RKO (cell line): ENCODE measurements at places on chromosomes 7 and 10.
A peak's percentile ranks its signal among the peaks of the same experiment; 100 is the strongest.

DNA sequence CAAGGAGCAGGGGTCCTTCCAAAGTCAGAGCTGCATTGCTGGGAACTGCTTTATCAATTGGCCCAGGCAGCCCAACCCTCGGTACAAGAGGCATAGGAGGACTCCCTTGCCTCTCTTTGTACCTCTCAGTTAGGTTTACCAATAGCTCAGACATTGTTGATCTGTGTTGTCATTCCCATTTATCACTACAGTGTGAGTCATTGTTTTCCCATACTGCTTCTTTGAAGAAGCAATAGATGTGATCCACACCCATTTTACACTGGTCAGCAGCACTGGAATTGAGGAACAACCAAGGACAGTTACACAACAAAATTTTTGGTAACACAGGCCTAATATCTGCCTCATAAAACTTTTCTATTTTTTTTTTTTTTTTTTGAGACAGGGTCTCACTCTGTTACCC, 307.2 kb downstream of the SNX13 start:
- no peak for DNase-seq

GRCh38 chr7:41892356-41893100, 189.6 kb upstream of the INHBA start:
- no peak for DNase-seq

DNA sequence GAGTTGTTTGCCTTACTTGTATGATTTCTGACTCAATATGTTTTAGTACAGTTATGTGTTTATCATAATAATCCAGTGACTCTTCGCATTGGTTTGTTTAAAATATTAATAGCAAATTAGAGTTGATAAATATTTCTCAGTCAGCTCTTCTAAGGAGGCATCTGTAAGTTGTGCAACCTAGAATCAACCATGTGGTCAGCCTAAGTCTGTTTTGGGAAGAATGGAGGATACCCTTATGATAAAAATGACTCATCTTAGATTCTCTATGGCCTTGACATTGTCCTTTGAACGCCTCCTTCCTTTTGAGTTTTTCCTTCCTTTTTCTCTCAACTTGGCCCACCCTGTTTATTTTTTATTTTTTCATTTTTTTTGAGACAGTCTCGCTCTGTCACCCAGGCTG, 18.8 kb downstream of the DNAJC9 start:
- DNase-seq: no peak

DNA sequence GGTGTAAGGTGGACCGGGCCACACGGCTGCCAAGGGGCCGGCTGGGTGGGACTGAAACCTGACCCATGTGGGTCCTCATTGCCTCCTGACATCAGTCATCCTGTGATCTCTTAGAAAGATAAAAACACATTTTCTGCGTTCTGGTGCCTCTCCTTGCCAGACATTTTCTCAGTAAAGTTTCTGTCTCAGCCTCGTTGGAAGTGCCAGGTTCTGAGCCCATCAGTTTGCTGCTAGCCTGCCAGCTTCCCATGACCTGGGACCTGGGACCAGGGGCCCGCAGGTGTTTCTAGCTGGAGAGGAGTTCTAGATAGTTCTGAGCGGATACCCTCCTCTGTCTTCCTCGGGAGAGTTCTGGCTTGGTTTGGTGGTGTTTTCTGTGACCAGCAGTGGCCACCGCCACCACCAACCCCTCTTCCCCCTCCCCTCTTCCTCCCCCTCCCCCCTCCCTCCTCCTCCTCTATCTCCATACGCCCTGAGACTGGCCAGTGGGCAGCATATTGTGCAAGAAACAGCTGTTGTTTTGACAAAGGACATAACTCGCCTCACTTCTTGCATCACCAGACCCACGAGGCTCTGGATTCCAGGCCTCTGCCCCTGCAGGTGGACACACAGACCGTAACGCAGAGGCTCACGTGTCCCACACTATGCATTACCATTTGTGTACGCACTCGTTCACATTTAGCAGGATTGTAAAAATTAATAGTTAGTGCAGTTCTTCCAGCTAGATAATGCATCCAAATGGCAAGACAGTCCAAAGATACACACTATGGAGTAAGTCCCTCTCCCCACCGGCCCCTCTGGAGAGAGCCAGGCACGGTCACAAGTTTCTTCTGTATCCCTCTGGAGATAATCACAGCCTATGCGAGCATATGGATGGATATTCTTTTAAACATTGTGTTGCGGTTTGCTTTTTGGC, 94.6 kb downstream of the CUX1 start:
- no peak for DNase-seq

GRCh38 chr7:120742372-120742771, 115.6 kb downstream of the TSPAN12 start:
- DNase-seq: no peak

- peak; percentile 77 for DNase-seq
Measured at GRCh38 chr7:137772316-137772715, 74.5 kb downstream of the DGKI start.

- no peak for DNase-seq
Measured at GRCh38 chr10:59854571-59854970, 51.8 kb downstream of the CCDC6 start.

GRCh38 chr7:157228864-157229422, 90.2 kb downstream of the UBE3C start:
- DNase-seq: peak; percentile 42

DNA sequence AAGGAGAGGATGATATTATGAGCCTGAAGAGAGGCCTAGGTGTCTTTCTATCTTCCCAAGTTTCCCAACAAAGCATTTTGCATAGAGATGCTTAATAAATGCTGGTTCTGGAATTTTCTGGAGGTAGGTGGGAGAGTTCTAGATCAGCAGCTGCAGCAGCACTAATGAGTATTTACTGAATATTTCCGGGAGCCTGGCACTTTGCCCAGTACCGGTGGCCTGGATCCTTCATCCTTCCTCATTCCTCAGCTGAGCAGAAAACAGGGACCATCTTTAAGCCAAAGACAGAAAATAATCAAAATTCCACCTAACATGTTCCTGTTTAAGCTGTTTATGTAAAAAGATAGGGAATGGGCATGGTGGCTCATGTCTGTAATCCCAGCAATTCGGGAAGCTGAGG, 813.2 kb upstream of the AUTS2 start:
- no peak for DNase-seq

- peak; percentile 59 for DNase-seq
Measured at GRCh38 chr7:37977243-37977642, 56.8 kb downstream of the EPDR1 start.

- DNase-seq: no peak
Measured at GRCh38 chr7:22876986-22877729, 54.5 kb upstream of the TOMM7 start.

DNA sequence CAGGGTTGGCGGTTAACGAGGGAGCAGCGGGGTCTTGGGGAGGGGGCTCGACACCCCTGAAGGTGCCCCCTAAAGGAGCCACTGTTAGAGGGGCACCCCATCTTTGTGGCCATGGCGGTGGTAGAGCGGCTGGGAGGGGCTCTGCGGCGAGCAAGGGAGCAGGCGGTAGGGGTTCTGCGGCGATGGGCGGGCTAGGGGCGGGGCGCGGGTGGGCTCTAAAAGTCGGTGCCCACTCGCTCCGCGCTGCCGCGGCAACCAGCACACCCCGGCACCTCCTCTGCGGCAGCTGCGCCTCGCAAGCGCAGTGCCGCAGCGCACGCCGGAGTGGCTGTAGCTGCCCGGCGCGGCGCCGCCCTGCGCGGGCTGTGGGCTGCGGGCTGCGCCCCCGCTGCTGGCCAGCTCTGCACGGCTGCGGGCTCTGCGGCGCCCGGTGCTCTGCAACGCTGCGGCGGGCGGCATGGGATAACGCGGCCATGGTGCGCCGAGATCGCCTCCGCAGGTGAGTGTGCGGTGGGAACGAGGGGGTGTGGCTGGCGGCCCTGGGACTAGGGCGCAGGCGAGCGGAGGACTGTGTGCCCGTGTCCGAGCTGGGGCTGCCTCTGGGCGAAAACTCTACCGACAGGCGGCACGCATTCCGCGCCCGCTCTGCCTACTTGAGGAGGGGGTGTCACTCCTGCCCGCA, at the start of gene MEST:
MEST (plus strand) TSS at position 245 of the 682 bp plus-strand sequence; CDS start at position 474, 229 bp downstream.
- DNase-seq: no peak

GRCh38 chr7:47815867-47816266, 132.4 kb downstream of the PKD1L1 start:
- no peak for DNase-seq
